ENCODE measurements at places on chromosomes 2 and 18. TPM values are rescaled to one million over a fixed set of nuclear protein-coding genes. Genes with fewer than 3 reads are reported as not detected.

GRCh38 chr2:132037527-132038178 is 124.1 kb downstream of the ANKRD30BL start:
- DNase-seq, result no peak

GPBAR1 gene
- total RNA-seq, result 1.6 TPM

DNA sequence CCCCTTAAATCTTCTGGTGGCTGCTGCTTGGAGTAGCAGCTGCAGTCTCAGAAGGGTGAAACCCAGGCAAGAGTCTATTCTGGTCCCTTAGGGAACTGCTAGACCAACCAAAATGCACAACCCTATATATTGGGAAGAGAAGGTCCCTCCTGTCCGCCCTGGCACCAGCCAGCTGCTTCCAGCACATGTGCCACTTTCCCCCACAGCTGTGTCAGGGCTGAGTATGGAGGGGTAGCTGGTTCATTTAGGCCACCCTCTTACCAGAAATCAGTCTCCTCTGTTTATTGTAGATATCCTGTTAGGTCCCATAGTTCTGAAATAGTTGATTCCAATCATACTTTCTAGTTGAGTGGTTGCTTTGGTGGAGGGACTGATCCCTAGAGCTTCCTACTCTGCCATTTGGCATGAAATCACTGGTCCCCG is 68.9 kb downstream of the BIRC6 start:
- no peak for DNase-seq

- DNase-seq, result no peak
Observed at GRCh38 chr18:2508155-2508554, 63.1 kb downstream of the METTL4 start.

PCARE gene
- total RNA-seq, result 0.04 TPM

- no peak for DNase-seq
Observed at GRCh38 chr2:70831861-70832260, 3.8 kb downstream of the CD207 start.

- DNase-seq, result no peak
Observed at GRCh38 chr18:38940863-38941531, 1375.4 kb upstream of the CELF4 start.

MC4R gene
- total RNA-seq, result not detected

DNA sequence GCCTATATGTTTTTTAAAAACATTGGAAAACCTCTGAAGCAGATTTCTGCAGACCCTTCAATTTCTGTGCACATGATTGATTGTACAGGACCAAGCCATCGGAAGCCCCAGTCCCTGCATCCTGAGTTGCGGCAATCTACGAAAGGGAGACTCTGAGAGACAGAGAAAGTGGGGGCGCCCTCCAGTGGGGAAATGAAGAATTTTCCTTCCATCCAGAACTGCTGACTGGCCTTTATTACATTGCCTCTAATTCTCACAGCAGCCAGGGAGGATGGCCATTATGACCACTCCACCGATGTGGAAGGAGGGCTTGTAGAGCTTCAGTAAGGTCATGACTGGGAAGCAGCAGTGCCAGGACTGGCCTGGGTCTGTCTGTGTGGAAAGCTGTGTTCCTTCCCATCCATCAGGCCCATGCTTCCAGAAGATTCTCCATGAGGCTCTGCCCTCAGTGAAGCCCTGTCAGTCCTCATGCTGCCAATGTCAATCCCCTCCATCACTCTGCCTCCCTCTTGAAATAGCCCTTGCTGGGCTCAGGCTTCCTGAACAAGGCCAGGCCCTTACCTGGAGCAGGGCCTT is 20.0 kb upstream of the RESP18 start:
- peak; percentile 80 for DNase-seq

DNA sequence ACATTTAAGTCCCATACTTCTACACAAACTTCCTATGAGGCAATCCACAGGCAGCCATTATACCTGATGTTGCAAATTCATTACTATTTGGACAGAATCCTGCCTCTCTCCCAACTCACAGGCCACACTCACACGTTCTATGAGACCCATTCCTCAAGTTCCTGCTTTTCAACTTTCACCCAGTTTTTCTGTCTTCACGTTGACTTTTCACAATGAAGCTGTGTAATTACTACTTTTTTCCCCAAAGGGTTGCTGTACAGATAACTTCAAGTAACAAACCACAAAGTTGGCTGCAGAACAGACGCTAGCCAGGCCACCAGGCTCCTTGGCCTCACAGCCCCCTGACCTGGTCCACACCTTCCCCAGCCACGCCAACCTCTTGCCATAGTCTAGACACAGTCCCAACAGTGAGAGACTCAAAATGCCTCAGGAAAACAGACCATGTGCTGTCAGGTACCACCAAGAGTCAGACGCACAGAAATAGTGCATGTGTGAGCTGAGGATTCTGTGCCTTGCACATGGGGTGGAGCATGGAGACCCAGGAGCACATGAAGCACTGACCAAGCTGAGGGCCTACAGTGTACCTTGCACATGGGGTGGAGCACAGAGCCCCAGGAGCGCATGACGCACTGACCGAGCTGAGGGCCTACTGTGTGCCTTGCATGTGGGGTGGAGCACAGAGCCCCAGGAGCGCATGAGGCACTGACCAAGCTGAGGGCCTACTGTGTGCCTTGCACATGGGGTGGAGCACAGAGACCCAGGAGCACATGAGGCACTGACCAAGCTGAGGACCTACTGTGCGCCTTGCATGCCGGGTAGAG is 61.0 kb downstream of the EIPR1 start:
- no peak for DNase-seq

DNA sequence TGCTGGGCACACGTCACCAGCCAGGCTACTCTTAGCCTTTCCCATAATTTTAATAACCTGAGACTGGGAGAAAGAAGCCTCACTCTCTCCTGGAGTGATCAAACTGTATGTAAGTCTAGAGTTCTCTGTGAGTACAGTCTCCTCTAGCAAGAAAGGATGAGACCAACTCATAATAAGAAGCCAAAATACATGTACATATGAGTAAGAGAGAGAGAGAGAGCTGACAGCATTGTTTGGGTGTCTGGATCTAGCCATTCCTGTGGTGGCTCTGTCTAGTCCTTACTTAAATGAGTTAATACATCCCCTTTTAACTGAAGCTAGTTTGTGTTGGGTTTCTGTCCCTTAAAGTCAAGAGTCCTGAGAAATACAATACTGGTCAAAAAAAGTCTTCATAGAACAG is 26.0 kb upstream of the ANXA4 start:
- DNase-seq, result no peak

DNA sequence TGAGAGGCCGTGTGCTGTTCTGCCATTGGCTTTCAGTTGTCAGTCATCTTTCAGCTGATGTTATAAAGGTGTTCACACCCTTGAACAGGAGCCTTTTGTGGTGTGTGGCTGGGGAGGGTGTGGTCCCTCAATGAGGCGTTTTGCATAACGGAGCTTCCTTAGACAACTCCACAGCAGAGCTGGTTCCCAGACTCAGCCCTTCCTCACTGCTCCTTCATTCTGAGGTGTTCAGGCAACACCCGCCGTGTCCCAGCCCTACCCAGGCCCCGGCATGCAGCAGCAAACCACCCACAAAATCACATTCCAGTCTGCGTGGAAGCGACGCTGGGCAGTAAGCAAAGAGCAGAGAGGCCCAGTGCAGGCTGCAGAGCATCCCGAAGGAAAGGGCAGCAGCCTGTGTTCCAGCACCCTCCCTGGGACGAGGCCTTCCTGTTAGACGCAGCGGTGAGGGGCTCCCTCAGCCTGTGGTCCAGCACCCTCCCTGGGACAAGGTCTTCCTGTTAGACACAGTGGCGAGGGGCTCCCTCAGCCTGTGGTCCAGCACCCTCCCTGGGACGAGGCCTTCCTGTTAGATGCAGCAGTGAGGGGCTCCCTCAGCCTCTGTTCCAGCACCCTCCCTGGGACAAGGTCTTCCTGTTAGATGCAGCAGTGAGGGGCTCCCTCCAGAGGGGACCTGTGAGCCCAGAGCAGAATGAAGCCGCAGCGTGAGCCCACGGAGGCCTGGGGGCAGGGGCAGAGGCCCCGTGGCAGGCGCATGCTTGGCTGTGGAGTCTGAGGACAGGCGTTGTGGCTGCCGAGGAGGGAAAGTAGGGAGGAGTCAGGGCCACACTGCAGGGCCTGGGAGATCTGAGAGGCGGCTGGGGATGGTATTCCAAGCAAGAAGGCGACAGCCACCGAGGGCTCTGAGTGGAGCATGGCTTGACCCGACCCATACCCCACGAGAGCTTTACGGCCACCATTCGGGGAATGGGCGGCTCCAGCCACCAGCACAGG is 201.8 kb upstream of the HDAC4 start:
- peak; percentile 53 for DNase-seq

GRCh38 chr2:149816756-149817551 is 229.4 kb upstream of the MMADHC start:
- DNase-seq, result no peak

GRCh38 chr18:34932792-34933466 is 108.3 kb upstream of the MAPRE2 start:
- no peak for DNase-seq

SCN9A gene
- total RNA-seq, result 8.8 TPM

DNA sequence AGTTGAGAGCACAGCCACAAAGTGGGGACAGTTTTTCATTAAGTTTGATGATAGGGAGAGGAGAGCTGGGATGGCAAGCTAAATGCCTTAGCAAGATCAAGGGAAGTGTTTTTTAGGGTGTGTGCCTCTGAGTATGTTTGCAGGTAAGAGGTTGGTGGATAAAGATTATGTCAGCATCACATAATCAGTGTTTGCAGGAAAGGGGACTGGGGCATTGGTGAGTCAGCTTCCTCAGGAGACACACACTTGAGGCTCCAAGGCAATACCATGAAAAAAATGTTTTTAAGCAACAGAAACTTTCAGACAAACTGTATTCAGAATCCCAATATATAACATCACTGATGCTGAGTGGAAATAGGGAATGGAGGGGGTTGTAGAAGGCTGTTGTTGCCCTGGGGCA is 25.4 kb upstream of the DTNB start:
- DNase-seq, result no peak

- DNase-seq, result no peak
Observed at GRCh38 chr2:241047253-241048010, 49.0 kb downstream of the SNED1 start.

GRCh38 chr2:217064234-217065011 is 204.6 kb upstream of the TNP1 start:
- no peak for DNase-seq

- peak; percentile 56 for DNase-seq
Observed at GRCh38 chr2:118830118-118830517, 17.3 kb downstream of the EN1 start.

DNA sequence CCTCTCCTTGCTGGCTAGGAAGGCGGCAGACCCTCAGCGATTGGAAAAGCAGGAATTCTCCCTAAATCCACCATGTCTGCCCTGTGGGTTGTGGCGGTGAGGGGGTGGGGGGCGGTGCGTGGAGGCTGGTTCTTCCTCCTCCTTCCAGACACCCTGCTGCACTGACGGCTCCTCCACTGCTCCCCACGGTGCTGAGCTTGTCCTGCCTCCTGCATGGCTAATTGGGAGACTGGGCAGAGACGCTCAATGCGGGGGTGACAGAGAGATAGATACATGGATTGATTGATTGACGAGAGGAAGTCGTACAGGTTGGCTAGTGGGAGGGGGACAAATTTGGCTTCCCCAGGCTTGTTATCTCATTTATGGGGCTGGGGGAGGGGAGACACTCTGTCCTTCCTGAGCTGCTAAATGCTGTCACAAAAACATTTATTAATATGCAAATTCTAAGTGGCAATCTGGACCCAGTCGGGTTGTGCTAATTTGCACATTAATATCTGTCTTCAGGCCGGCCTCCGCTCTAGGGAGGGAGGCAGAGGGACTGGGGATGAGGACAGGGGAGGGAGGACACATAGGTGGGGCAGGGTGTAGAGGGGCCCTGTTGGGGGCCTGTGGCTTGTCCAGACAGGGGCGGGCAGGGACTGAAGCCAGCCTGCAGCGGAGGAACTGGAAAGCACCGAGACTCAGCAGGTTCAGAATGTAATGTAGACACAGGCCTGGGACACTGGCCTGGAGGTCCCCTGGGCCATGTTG is 181.6 kb downstream of the CELF4 start:
- DNase-seq, result no peak

DNA sequence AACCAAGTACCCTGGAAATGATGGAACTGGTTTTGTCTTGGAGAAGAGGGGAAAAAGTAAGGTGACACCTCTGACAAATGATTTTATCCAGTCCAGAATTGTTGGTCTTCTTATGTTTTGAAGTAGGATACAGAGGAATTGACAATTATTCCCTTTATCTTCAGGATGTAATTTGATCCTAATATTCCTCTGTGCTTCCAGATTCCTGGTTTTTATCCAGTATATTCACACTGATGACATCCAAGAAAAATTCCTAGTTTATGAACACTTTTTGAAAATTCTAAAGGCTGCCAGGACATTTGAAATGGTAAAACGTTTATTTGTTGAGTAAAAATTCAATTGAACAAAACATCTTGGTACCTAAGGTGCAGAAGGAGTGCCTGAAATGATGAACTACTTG is 22.2 kb upstream of the ETAA1 start:
- no peak for DNase-seq

- peak; percentile 53 for DNase-seq
Observed at GRCh38 chr2:238866656-238867277, 18.9 kb downstream of the TWIST2 start.

DNA sequence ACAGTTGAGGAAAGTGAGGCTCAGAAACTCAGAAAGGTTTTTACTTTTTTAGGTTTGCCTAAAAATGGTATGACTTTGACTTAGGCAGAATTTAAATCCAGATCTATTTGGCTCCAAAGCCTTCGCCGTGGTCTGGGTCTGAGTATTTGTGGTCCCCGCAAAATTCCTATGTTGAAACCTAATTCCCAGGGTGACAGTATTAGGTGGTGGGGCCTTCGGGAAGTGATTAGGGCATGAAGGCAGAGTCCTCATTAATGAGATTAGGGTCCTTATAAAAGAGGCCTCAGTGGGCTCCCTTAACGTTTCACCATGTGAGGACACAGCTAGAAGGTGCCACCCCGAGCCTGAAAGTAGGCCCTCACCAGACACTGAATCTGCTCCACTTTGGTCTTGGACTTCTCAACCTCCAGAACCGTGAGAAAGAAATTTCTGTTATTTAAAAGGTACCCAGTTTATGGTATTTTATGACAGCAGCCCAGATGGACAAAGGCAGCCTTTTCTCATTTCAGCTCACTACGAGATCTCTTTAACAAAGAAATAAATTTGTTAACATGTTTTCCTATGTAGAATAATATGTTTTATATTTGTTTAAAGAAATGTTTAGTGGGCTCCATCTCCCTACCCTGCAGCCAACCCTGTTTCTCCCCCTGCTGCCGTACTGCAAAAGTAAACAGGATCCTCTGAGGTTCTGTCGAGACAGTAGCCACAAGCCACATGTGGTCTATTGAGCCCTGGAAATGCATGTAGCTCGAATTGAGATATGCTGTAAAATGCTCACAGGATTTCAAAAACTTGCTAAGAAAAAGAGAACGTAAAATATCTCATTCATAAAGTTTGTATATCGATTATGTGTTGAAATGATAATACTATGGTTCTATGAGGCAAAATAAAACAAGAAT is 80.6 kb downstream of the MOGAT1 start:
- no peak for DNase-seq

EHBP1 gene
- 42.9 TPM for total RNA-seq

- no peak for DNase-seq
Observed at GRCh38 chr2:58612973-58613372, 371.8 kb upstream of the FANCL start.

- DNase-seq, result no peak
Observed at GRCh38 chr2:60437080-60437696, 116.3 kb downstream of the BCL11A start.
